ENCODE measurements at places on chromosomes 5 and 9.

DNA sequence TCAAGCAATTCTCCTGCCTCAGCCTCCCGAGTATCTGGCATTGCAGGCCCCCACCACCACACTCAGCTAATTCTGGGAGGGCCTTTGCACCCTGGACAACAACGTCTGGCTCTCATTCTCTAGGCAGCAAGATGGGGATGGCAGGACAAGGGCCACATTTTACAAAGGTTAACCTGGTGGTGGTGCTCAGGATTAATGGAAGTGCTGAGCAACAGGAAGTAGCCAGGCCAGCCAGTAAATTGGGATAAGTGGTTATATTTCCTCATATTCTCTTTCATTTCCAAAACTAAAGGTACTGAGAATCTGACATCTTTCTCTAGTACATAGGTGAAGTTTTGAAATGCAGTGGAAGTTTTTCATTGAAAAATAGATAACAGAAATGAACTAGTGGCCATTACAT, 24.7 kb upstream of the ASPN start:
- no peaks in the 10 kb centered on the region for H3K27me3 ChIP-seq
- H3K4me3 ChIP-seq: no peak overlapping the region
- peaks cover 4% of the 10 kb centered on the region for H3K4me1 ChIP-seq
- no peaks in the 10 kb centered on the region for H3K36me3 ChIP-seq
- no peak overlapping the region for H3K27ac ChIP-seq
- no peak for DNase-seq

DNA sequence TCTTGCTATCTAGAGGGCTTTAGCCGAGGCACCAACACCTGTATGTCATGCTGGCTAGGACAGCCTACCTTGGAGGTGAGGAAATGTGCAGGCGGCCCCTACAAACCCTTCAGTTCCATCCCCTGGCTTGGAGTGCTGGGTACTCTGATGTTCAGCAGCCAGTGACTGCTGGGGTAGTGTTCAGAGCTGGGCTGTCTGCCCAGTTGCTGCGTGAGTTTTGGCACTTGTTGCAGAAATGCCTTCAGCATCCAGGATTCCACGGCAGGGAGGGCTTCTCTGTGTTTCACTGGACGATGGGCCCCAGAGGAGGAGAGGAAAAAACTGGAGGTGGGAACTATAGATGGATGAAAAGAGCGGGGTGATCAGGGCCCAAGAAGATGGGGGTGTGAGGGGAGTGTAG, 10.4 kb downstream of the SWI5 start:
- H3K27ac ChIP-seq: no peak overlapping the region
- no peaks in the 10 kb centered on the region for H3K27me3 ChIP-seq
- H3K4me1 ChIP-seq: no peaks in the 10 kb centered on the region
- no peak overlapping the region for H3K4me3 ChIP-seq
- H3K36me3 ChIP-seq: no peaks in the 10 kb centered on the region

DNA sequence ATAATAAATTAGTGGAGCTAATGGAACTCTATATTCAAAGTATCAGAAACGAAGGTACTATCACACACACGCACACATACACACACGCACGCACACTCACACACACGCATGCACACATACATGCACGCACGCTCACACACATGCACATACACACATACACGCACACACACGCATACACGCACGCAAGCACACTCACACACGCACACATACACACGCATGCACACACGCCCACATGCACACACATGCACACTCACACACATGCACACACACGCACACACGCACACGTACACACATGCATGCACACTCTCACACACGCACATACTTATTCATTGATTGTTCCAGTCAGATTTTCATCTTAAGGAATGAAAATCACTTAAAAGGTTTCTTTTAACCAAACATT, 69.8 kb upstream of the ICE1 start:
- H3K27me3 ChIP-seq: no peaks in the 10 kb centered on the region
- no peak for DNase-seq
- no peak overlapping the region for H3K27ac ChIP-seq
- H3K4me3 ChIP-seq: no peak overlapping the region

GRCh38 chr5:9731159-9731558, 101.0 kb upstream of the TAS2R1 start:
- no peak overlapping the region for H3K4me3 ChIP-seq
- no peaks in the 10 kb centered on the region for H3K4me1 ChIP-seq
- DNase-seq: no peak
- H3K27ac ChIP-seq: no peak overlapping the region

DNA sequence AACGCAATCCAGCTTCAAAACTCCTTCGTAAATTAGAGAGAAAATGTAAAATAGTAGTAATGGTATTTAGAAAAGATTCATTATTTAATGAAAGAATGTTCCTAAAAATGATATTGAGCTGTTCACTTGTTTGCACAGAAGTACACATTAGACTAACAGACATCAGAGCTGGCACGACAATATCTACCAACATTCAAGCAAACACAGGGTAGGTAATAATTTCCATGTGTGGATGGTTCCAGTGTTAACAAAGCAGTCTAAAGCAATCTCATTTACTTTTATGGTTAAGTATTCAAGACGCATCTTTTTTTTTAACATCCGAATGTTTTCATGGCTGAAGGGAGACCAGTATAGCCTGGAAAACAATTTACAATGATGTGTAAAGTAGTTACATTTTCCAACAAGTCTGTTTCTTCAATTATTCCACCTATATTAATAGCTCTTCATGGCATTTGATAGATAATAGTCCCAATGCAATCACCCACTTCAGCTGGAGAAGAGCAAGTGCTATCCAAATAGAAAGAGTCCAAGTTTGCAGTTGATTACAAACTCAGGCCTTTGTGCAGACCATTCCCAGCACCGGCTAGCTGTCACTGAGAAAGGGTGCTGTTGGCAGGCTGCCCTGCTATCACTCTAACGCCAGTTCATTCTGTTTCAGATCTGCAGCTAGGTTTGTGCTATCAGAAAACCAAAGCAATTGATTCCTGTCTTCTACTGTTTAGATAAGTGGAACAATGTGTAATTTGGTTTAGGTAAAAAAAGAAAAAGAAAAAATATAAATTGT, 458.8 kb downstream of the DTWD2 start:
- no peaks in the 10 kb centered on the region for H3K27me3 ChIP-seq
- DNase-seq: no peak
- no peak overlapping the region for H3K4me3 ChIP-seq
- no peaks in the 10 kb centered on the region for H3K4me1 ChIP-seq
- H3K36me3 ChIP-seq: no peaks in the 10 kb centered on the region
- H3K27ac ChIP-seq: no peak overlapping the region

- peak overlapping the region; percentile 85 for H3K4me3 ChIP-seq
- no peaks in the 10 kb centered on the region for H3K27me3 ChIP-seq
- no peak for DNase-seq
- no peaks in the 10 kb centered on the region for H3K4me1 ChIP-seq
- H3K36me3 ChIP-seq: no peaks in the 10 kb centered on the region
Observed at GRCh38 chr9:100473276-100474081, 530 bp downstream of the TMEFF1 start.

- no peak overlapping the region for H3K27ac ChIP-seq
- no peaks in the 10 kb centered on the region for H3K27me3 ChIP-seq
- H3K4me3 ChIP-seq: no peak overlapping the region
Observed at GRCh38 chr5:34648840-34649158, 7.3 kb upstream of the RAI14 start.

DNA sequence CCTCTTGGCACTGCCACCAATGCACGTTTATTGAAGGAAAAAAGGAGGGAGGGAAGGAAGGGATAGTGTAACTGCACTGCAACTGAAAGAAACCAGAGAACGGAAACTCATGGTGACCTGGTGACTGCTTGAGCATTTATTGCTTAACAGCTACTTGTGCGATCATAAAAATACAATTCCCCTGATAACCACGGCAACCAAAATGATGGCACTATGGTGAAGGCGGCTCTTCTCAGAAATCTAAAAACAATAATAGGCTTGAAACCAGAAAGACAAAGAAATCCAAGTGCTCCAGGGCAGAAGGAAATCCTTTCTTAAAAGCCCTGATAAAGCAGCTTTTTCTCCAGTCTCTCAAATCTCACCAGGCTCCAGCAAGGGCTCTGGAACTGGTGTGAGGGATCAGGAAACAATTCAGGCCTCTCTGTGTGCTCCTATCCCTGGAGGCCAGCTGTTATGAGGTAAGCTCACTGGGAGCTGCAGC, 1.9 kb downstream of the FBXO10 start:
- peaks cover 3% of the 10 kb centered on the region for H3K4me1 ChIP-seq
- no peaks in the 10 kb centered on the region for H3K27me3 ChIP-seq
- peak overlapping the region; percentile 83 for H3K27ac ChIP-seq
- H3K36me3 ChIP-seq: no peaks in the 10 kb centered on the region

DNA sequence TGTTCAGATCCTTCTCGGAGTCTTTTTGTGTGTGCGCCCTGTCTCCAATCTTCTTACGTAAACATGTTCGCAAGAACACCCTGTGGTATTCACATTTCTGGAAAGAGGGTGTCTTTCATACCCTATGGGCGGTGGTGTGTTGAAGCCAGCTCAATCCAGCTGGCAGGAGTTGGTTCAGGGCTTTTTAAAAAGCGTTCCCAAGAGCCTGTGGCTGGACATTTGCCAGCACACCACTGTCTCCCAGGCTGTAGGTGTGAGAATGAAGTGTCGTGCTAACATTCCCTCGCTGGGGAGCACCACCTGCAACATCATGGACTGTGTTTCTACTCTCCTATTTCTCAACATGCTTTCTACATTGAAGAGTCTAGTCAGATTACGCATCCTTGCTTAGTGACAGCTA, 51.7 kb downstream of the S1PR3 start:
- H3K4me3 ChIP-seq: no peak overlapping the region
- no peaks in the 10 kb centered on the region for H3K36me3 ChIP-seq
- no peaks in the 10 kb centered on the region for H3K27me3 ChIP-seq
- no peaks in the 10 kb centered on the region for H3K4me1 ChIP-seq

DNA sequence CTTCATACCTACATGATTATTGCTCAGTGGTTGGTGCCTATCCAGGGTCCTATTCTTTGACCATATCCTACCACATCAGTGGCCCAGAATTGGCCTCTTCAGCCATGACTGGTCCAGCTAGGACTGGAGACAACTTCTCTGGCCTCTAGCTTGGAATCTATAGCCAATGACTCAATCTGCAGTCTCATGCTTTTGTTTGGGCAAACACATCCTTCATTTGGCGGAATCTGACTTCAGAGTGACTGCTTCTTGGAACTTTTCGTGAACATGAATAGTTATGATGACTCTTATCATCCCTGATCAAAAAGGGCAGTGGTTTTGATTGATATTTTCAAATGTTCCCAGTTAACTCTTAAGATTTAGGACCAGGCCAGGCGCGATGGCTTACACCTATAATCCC, 134.1 kb downstream of the PAPPA start:
- no peaks in the 10 kb centered on the region for H3K4me1 ChIP-seq
- no peak overlapping the region for H3K4me3 ChIP-seq
- H3K27ac ChIP-seq: no peak overlapping the region
- no peaks in the 10 kb centered on the region for H3K36me3 ChIP-seq
- DNase-seq: no peak
- H3K27me3 ChIP-seq: no peaks in the 10 kb centered on the region

DNA sequence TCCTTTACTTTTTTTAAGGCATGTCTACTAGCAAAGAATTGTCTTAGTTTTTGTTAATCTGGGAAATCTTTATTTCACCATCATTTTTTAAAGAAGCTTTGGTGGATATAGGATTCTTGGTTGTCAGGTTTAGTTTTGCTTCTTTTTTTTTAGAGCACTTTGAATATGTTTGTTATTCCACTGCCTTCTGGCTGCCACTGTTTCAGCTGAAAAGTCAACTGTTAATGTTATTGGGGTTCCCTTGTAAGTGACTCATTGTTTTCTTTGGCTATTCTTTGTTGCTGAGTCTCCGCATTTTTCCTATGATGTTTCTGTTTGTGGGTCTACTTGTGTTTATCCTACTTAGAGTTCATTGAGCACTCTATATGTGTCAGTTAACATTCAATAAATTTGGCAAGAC, 44.4 kb downstream of the PHAX start:
- H3K36me3 ChIP-seq: no peaks in the 10 kb centered on the region
- H3K4me3 ChIP-seq: no peak overlapping the region
- H3K27me3 ChIP-seq: no peaks in the 10 kb centered on the region
- no peaks in the 10 kb centered on the region for H3K4me1 ChIP-seq
- H3K27ac ChIP-seq: no peak overlapping the region
